Ureter (tissue), 1 donor: ENCODE measurements at places on chromosomes 7 and 10.

GRCh38 chr10:116636385-116636784 is 15.6 kb downstream of the PNLIPRP2 start:
- DNase-seq: no peak

GRCh38 chr10:29749150-29749549 is 114.4 kb upstream of the SVIL start:
- DNase-seq: no peak

GRCh38 chr7:42527004-42527403 is 290.0 kb upstream of the GLI3 start:
- no peak for DNase-seq

DNA sequence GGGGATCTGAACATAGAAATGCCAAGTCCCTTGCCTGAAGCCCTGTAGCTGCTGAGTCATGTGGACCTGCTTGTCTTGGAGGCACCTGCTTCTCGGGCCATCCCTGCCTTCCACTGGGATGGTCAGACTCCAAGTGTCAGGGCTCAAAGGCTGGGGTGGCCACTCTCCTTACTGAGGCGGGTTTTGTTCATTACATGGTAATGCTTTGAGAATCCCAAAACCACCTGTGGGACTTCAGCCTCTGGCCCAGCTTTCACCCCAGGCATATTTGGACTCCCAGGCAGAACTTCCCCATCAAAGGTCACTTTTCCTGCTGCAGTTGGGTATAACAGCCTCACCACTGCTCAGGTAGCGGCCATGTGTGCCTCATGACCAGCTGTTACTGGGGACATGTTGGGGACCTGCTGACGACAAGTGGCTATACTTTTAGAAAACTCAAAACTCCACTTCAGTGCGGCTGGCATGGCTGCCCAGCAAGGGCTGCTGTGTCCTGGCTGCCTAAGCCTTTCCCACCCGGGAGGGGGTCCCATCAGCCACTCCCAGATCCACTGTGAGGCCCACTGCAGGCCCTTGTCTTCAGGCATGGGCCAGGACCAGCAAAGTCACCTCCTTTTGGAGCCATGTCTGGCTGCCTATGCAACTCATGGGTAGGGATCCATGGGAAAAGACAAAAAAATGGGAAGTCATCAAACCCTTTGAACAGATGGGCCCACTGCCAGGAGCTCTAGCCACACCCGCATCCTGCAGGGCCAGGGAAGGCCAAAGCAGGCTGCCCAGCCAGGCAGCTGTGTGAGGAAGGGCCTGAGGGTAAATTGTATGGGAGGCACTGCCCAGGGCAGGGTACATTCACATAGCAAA is 96.7 kb downstream of the ARHGAP22 start:
- no peak for DNase-seq

DNA sequence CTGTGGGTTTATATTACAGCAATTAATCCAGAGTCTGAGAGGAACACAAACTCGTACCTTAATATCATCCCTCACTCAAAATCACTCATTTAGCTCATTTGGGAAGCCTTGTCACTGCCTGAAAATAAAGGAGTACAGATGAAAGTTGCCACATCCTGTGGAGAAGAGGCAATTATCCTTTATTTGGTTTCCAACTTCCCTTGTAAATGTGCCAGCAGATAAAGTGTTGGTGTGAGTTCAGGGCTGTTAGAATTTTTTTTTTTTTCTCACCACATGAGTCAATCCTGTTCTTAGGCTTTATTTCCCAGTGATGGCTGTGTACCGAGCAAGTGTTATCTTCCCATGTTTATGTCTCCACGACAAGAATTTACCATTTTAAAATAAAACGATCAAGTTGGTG is 99.0 kb upstream of the SMIM30 start:
- DNase-seq: no peak

DNA sequence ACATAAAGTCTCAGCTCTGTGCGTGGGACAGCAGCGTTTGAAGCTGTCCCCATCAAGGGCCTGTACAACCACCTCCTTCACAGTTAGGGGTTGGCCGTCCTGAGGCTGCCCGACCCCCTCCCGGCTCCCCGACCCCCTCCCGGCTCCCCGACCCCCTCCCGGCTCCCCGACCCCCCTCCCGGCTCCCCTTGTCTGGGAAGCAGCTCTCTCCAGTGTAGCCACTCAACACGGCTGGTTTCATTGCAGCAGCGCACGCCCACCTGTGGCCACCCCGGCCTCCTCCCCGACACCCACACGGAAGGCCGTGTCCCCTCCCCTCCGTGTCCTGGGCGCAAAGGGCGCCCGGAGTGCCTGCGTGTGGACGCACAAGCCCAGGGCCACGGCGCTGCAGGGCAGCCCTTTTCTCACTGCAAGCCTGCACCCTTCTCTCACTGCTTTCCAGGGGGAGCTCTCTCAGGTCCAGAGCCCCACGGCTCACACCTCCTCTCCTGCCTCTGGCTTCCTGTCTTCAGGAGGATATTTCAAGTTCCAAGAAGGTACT is 20.9 kb upstream of the FAM20C start:
- no peak for DNase-seq

- DNase-seq: no peak
Observed at GRCh38 chr7:113207931-113208330, 89.6 kb upstream of the SMIM30 start.

GRCh38 chr7:32515890-32516550 is 20.7 kb downstream of the AVL9 start:
- DNase-seq: no peak

DNA sequence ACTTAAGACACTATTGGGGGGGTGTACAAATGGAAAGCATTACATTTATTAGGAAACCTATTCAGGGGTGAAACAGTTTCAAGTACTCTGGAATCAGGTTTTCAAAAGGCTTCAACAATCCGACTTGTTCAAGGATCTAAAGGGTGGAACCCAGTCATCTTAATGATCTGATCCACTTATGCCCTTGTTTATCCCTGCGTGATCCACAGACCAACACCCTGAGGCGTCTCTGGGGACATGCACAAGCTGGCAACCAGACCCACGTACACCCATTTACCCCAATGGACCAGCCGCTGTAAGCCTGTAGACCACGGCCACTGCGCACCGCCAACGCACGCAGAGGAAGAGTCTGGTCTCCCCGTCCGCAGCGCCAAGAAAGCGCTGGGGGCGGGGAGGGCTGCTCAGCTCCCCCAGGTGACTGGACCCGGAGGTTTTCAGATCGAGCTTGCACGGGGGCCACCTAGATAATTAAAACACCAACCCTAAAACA is 13.4 kb downstream of the HNRNPF start:
- no peak for DNase-seq

GRCh38 chr10:63555330-63555729 is 34.1 kb downstream of the REEP3 start:
- DNase-seq: no peak

- DNase-seq: peak; percentile 88
Observed at GRCh38 chr10:75209921-75210281, 695 bp upstream of the VDAC2 start.

- DNase-seq: no peak
Observed at GRCh38 chr7:951881-952547, 2.5 kb downstream of the ADAP1 start.

DNA sequence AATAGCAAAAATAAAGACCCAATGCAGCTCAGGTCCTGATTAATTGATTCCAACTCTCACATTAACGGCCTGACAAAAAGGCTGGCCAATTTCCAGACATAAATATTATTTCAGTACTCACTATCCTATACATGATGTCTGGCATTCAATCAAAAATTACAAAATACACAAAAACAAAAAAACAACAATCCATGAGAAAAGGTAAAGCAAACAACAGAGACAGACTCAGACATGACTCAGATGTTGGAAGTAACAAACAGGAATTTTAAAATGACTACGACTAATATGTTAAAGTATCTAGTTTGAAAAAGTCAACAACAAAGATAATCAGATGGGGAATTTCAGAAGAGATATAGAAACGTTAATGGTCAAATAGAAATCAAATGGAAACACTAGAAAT is 152.8 kb downstream of the AMPH start:
- DNase-seq: no peak

DNA sequence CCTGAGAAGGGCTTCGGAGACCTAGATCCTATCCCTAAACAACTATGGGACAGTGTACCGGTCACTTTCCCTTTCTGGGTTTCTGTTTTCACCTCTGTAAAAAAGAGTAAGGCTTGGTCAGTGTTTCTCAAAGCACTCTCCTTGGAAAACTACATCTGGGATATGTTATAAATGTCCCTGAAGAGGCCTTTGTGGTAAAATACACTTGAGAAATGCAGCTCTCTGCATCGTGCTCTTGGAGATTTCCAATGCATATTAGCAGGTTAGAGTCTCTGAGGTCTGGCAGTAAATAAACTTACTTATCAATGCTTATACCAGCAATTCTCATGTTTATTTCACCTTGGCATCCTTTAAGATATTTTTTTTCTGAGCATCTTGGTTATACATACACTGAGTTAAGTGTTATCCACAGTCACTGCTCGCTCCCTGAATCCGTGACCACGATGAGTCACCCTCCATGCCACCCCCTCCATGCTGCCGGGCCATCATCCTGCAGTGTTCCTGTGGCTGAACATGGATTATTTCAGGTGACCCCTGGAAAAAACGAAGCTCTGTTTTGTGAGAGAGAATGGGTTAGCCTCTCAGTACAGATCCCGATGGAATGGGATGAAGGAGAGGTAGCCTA is 3.3 kb upstream of the TBXAS1 start:
- DNase-seq: no peak

GRCh38 chr7:45589061-45589460 is 14.9 kb downstream of the ADCY1 start:
- DNase-seq: no peak

GRCh38 chr7:141674702-141675101 is 27.3 kb downstream of the DENND11 start:
- DNase-seq: no peak

- DNase-seq: no peak
Observed at GRCh38 chr10:127797339-127797738, 60.4 kb downstream of the FOXI2 start.

DNA sequence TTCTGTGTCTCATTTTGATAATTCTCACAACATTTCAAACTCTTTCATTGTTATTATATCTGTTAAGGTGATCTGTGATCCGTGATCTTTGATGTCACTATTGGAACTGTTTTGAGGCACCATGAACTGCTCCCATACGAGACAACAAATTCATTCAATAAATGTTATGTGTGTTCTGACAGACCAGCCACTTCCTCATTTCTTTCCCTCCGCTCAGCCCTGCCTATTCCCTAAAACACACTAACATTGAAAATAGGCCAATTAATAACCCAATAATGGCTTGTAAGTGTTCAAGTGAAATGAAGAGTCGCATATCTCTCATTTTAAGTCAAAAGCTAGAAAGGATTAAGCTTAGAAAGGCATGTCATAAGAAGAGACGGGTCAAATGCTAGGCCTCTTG is 45.2 kb downstream of the RNF133 start:
- DNase-seq: no peak

GRCh38 chr10:50421026-50421719 is 169.9 kb upstream of the ASAH2 start:
- DNase-seq: no peak

- DNase-seq: no peak
Observed at GRCh38 chr7:22235134-22235533, 121.8 kb downstream of the RAPGEF5 start.

- no peak for DNase-seq
Observed at GRCh38 chr7:13411636-13412035, 577.8 kb downstream of the ETV1 start.

DNA sequence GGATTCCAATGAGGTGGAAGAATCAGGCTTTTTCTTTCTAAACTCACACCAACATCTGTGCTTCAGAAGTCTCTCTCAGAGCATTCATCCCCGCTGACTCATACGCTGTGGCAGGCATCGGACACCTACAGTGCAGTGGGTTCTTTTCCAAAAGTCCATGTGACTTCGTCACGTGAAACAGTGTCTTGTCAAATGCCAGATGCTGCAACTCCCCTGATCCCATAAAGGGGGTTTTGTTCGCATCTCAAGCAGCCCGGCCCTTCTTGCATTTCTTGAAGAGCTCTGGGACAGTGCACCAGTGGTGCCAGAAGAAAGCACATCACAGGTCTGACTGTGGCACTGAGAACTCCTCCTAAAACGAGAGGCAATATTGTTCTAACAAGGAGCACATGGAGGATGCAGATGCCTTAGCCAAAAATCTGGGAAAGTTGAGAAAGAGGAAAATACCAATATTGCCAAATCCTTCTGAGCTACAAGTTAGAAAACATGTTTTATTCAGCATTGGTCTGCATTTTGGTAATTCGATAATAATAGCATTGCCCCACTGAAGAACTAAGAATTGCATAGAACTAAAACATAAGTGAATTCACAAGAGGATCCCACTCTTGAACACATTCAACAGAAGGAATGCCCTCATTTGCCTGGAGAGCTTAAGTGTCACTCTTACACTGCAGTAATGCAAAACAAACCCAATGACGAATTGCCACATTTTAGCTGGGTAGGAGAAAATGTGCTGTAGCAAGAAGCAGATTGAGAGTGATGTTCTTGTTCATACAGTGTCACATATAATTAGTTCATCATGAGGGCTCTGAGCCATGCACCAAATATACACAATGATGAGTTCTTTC is 204.4 kb downstream of the CXCL12 start:
- no peak for DNase-seq

DNA sequence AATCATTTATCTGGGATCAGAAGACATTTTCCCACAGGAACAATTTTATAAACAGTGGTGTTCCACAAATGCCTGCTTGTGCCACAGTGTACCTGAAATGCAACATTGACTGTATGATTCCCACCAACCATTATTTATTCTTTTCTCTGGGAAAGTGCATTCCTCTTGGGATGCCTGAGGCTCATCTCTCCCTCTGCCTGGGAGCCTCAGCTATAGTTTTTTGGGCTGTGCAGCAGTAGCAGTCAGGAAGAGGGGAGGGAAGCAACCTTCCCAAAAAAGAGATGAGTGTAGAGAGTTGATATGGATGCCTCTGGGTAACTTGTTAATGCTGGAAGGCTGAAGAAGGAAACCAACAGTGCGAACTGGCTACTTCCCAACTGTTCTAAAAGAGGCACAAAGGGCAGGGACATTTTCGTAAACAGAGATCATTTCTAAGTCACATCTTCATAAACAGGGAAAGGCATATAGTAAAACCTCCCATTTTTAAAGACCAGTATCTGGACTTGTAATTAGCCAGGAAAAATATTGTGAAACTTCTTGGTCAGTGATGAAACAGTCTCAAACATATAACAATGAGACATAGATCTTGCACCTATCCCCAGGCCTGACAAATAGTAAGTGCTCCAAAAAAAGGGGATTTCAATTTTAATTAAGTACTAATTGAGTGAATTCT is 1.4 kb upstream of the CALD1 start:
- no peak for DNase-seq

DNA sequence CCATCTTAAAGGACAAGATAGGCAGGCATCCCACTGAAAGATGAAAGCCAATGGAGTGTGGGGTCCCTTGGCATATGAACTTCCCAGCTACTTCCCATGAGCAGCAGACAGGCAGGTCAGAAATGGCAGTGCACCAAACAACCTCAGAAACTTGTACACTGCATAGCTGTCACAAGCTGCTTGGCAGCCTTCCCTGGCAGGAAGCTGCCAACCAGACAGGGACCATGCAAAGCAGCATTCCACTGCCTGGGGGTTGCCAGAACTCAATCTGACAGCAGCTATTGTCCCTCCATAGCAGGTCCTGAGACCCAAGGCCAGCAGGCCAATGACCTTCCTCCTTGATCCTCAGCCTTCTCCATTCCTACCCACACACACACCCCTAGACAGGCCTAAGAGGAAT is 139.5 kb downstream of the PLCE1 start:
- DNase-seq: no peak
